ENCODE measurements at places on chromosomes 4 and X. TPM values are rescaled to one million over a fixed set of nuclear protein-coding genes. Genes with fewer than 3 reads are reported as not detected.

DNA sequence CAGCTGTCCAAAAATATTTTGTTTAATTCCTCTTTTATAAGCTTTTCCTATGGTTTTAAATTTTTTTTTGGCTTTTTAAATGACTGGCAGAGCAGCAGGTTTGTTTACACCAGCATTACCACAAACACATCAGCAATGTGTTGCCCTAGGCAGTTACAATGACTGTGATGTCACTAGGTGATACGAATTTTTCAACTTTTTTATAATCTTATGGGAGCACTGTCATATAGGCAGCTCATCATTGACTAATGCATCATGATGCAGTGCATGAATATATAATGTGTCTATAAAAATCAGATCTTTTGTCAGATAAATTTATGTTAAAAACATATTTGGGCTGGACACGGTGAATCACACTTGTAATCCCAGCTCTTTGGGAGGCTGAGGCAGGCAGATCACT, 231.6 kb upstream of the SLIT2 start:
- DNase-seq, result no peak

- DNase-seq, result no peak
Observed at GRCh38 chrX:37603938-37604409, 32.5 kb downstream of the LANCL3 start.

XAGE1B gene
- total RNA-seq, result not detected

GRCh38 chr4:63921561-63921960, 487.7 kb downstream of the TECRL start:
- no peak for DNase-seq

DNA sequence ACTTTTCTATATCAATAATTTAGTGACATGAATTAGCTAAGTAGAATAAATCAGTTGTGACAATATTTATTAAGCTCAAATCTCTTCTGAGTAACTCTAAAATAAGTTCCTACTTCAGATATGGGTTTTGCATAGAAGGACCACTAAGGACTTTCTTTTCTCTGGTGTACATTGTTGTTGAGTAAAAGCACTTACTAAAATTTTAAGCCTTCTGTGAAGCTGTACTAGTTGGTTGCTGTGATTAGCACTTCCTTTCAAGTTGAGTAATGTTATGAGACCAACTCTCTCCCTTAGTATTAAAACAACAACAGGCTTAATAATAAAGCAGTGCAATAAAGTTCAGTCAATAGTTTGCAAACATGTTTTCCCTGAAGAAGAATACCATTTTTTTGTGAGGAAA, 667.4 kb upstream of the NDST4 start:
- DNase-seq, result no peak

TLR3 gene
- total RNA-seq, result 2.9 TPM

Measured in glomerular endothelial cell (primary cell).